Upper lobe of left lung (tissue), 6 donors: ENCODE measurements at places on chromosomes 1 and 21. TPM values are rescaled to one million over a fixed set of nuclear protein-coding genes. Genes with fewer than 3 reads are reported as not detected.

Gene TMEM125
- total RNA-seq, result 144 TPM

Gene DMRTA2
- not detected for total RNA-seq

Gene LCE1C
- total RNA-seq, result not detected

Gene STX12
- 107 TPM for total RNA-seq

Gene CD1E
- total RNA-seq, result not detected

Gene RXRG
- 4.1 TPM for total RNA-seq

Gene BEND5
- 1.7 TPM for total RNA-seq

Gene OR4F16
- not detected for total RNA-seq

Gene AKR7A3
- total RNA-seq, result not detected

Gene GPR37L1
- under 0.01 TPM for total RNA-seq

Gene ETV3L
- total RNA-seq, result not detected

Gene HEYL
- total RNA-seq, result 31.9 TPM

Gene SPRR2E
- not detected for total RNA-seq

Gene SGIP1
- total RNA-seq, result 8.9 TPM

Gene EVA1C
- 52.7 TPM for total RNA-seq

Gene PEA15
- total RNA-seq, result 75.7 TPM

Gene DENND2D
- 63.7 TPM for total RNA-seq

Gene SHISAL2A
- total RNA-seq, result 10.5 TPM

Gene CORT
- not detected for total RNA-seq

Gene SLC44A5
- 0.15 TPM for total RNA-seq

Gene DENND4B
- total RNA-seq, result 115 TPM

Gene PHTF1
- 14.7 TPM for total RNA-seq

Gene C1orf141
- total RNA-seq, result not detected

Gene SLC30A2
- 0.27 TPM for total RNA-seq

Gene PRAMEF2
- not detected for total RNA-seq

Gene COL6A1
- 310 TPM for total RNA-seq

Gene FAM72C
- total RNA-seq, result 0.13 TPM

Gene ERICH3
- total RNA-seq, result 37.5 TPM

Gene ZMPSTE24
- 40.4 TPM for total RNA-seq

Gene LCE1D
- not detected for total RNA-seq

Gene S100A11
- 546 TPM for total RNA-seq

Gene TENT5C
- total RNA-seq, result 8.1 TPM

Gene ITGB2
- 126 TPM for total RNA-seq

Gene PGLYRP3
- not detected for total RNA-seq

Gene FAM43B
- total RNA-seq, result 0.23 TPM

Gene SELP
- total RNA-seq, result 15.4 TPM
